Right ventricle myocardium inferior (tissue), 1 donor: ENCODE measurements at places on chromosomes 6 and 20. TPM values are rescaled to one million over a fixed set of nuclear protein-coding genes. Genes with fewer than 3 reads are reported as not detected.
A peak's percentile ranks its signal among the peaks of the same experiment; 100 is the strongest.

DNA sequence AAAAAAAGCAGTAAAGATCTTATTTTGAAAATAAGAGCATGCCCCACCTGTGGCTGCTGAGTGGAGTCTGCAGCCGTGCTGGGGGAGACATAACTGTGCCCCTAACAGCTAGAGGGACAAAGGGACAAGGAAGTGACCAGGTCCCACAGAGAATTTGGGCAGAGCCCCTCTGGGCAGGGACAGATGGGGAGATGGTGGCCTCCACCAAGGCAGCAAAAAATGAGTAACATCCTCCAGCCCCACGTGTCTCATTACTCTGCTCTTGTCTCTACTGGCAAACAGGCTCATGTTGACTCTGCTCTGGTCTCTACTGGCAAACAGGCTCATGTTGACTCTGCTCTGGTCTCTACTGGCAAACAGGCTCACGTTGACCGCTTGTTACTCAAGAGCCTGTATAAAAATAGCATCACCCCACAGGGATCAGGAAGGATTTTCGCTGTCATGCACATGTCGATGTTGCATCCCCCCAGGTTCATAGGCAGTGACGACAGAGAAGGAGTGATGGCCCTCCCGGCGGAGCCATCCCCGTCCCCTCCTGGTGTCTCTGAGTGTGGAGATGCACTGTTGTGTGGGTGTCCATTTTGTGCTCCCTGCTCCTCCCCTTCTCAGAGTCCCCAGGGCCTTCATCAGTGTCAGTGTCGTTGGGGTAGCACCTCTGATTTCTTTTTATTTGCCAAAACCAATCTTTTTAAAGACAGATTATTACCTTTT lies 17.3 kb upstream of the PCMTD2 start:
- DNase-seq: peak; percentile 11

DNA sequence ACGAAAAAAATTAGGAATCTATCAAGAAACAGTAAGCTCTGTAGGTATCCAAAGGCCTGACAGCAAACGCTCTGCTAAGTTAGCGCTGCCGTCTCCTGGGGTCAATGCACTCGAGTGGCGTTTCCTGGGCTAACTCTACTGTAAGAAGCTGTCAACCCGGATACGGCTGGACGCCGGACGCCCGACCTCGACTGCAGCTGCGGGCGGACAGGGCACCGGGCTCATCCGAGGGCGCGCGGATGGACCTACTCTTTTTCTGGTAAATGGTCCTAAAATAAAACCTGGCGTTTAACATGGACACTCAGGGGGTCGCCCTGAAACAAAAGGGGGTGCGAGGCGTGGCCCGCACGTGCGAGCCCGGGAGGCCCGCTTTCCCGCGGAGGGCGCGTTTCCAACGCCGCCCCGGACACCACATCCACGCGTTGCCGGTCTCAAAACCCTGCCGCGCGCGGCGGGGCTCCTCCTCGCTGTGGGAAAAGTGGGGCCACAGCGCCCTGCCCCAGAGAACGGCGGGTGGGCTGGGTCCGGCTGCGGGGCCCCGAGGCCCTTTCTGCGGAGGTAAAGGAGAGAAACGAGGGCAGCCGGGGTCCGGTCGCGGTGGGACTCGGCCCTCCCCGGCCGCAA lies 537 bp downstream of the TCP1 start:
- peak; percentile 73 for DNase-seq

RBPJL gene
- not detected for total RNA-seq

DNA sequence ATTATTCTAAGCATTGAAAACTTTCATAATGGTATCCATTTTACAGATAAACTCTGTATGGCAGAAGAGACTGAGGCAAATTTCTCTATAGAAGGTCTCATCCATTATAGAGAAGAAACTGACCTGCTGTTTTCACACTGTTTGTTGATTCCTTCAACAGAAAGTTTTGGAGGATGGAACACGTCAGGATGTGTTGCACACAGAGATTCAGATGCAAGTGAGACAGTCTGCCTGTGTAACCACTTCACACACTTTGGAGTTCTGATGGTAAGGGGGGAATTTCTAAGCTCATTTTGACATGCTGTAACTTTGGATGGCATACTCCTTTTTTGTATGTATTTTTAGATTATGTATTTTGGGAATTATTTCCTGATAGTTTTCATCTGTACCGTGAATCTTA lies 109.3 kb downstream of the ADGRG6 start:
- DNase-seq: no peak

DNA sequence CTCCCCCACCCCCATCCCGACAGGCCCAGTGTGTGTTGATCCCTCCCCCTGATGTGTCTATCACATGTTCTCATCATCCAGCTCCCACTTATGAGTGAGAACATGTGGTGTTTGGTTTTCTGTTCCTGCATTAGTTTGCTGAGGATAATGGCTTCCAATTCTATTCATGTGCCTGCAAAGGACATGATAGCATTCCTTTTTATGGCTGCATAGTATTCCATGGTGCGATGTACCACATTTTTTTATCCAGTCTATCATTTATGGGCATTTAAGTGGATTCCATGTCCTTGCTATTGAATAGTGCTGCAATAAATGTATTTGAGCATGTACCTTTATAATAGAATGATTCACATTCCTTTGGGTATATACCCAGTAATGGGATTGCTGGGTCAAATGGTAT lies 66.6 kb upstream of the NXT1 start:
- no peak for DNase-seq

GRCh38 chr20:19212469-19212815 lies at the start of gene SLC24A3:
SLC24A3 (plus strand) TSS chr20:19212642.
- DNase-seq: peak; percentile 74

DNA sequence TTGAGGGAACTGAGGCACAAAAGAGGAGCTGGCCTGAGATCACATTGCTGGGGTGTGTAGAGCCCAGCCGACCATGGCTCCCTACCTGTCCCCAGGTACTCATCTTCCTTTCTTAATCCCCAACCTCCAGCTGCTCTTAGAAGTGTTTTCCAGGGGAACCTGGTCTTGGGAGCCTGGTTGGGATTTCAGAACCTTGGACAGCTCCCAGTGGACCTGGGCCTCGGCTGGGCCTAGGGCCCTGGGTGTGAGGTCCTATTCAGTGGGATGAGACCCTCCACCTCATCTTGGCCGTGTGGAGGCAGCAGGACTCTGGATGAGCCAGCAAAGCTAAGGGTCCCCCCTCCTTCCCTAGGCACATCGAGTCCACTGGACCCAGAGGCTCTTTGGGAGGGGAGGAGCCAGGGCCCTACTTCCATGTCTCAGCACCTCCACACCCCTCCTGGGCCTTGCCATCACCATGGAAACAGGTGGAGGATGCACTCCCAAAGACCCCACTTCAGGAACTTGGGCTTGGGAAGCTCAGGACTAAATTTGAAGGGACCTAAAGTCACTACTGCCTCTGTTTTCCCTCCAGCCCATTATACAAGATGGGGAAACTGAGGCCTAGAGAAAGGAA lies 38.5 kb downstream of the DLGAP4 start:
- no peak for DNase-seq

CD24 gene
- 0.35 TPM for total RNA-seq

OPRL1 gene
- 0.49 TPM for total RNA-seq

- no peak for DNase-seq
Measured at GRCh38 chr6:167113047-167113754, 9.7 kb upstream of the CCR6 start.

PAK5 gene
- not detected for total RNA-seq

GRCh38 chr6:113584767-113585166 lies 272.4 kb upstream of the MARCKS start:
- no peak for DNase-seq

GRCh38 chr6:149169761-149170511 lies 147.6 kb upstream of the TAB2 start:
- DNase-seq: no peak

DNA sequence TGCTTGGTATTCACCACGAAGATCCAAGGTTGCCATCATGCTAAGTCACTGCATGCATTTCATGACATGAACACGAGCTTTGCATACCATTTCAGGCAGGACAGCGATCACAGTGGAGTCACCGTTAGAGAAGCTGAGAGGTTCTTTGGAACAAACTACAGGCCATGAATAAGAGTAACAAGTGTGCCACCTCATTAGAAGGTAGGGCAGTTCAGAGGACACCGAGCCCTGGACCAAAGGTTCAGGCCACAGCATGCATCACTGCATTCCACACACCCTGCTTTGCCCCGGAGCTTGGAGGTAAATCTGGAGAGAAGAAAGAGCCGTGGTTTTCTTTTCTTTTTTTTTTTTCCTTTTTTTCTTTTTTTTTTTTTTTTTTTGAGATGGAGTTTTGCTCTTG lies 66.9 kb upstream of the CDH4 start:
- DNase-seq: no peak

GRCh38 chr6:155329460-155330132 lies 15.3 kb upstream of the TFB1M start:
- DNase-seq: no peak

- no peak for DNase-seq
Measured at GRCh38 chr6:117288083-117288715, 22.8 kb downstream of the VGLL2 start.

DNA sequence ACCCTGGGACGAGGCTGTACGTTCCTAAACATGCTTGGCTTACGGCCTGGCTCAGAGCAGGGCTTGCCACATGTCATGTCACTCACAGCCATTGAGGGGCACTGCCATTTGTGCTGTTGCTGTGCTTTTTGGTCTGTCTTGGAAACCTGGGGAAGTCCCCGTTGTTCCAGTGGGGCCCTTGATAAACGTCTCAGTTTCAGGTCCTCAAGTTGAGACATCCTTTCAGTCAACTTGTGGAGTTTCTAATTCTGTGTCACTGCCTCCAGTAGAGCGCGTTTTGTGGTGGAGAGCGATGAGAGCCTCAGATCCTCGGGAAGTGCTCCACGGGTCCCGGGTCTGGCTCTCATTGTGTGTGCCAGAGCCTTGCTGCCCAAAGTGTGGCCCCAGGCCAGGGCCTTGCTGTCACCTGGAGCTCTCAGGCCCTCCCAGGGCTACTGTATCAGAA lies 43.0 kb upstream of the CCR6 start:
- no peak for DNase-seq

GRCh38 chr6:97658090-97658489 lies 375.1 kb upstream of the MMS22L start:
- no peak for DNase-seq

DYNLT2 gene
- total RNA-seq: 0.41 TPM

OR2B6 gene
- total RNA-seq: not detected

- no peak for DNase-seq
Measured at GRCh38 chr6:92380803-92381601, 1038.4 kb downstream of the EPHA7 start.

DNA sequence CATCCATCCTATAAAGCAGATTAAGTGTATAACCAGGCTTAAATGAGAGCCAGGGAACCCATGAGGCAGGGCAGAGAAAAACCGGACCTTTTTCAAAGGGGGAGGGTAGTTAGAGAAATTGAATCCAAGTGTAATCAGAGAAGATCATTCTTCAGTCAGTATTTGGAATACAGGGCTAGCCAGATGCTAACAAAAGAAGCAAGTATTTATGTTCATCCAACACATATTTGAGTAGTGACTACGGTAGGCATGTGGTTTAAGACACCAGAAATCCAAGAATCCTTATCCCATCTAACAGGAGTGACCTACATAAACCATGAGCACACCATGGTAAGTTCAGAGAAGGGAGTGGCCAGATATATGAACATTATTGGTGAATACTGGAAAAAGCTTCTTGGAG lies 46.8 kb upstream of the FAM83C start:
- DNase-seq: no peak

GRCh38 chr20:53097371-53097770 lies 125.2 kb downstream of the TSHZ2 start:
- no peak for DNase-seq

GRCh38 chr6:108638993-108639392 lies 78.3 kb downstream of the FOXO3 start:
- no peak for DNase-seq

KCNQ5 gene
- total RNA-seq: not detected

PRND gene
- not detected for total RNA-seq

GRCh38 chr20:62288535-62289105 lies 14.2 kb upstream of the ADRM1 start:
- DNase-seq: no peak

DNA sequence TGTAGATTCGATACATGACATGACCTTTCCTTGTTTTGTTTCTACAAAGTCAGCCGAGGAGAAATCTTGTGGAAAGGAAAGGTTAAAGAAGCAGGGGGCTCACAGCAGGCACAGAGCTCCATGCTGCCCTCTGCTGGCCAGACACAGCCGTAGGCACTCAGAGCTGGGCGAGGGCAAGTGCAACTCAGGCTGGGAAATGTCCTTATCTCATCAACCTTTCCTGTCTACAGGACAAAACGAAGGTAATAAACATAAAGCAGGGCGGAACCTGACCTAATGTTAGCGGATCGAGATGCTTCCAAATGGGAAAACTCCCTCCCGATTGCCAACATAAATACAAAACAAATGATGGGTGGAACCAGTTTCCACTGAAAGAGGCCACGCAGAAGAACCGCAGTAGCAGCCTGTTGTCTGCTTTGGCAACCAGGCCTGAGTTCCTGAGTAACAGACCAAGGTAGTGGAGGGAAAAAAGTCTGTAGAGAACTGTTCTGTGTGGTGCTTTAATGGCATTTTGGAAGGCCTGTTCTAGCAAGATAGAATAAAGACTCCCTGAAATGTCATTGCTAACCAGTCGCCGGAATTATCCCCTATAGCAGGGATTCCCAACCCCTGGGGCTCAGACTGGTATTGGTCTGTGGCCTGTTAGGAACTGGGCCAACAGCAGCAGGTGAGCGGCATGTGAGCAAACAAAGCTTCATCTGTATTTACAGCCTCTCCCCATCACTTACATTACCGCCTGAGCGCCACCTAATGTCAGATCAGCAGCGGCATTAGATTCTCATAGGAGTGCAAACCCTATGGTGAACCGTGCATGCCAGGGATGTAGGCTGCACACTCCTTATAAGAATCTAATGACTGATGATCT lies 85.2 kb downstream of the MBOAT1 start:
- DNase-seq: peak; percentile 84

GRCh38 chr6:21050935-21051334 lies 516.7 kb downstream of the CDKAL1 start:
- no peak for DNase-seq

DNA sequence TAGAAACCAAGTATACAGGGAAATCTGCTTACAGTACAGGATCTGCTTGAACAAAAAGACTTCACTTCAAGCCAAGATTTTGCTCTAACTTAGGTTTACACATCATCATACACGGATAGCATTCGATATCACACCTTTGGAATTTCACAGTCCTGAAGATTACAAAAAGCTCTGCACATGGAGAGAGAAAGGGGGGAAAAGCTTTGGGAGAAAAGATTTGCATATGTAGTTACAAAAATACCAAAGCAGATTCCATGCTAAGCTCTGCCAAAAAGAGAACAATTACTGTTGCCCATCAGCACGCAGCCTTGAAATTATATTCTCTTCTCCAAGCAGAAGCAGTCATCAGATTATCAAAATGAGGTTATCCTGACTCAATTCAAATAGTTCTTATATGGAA lies 62.0 kb downstream of the HIVEP2 start:
- no peak for DNase-seq

GSTA2 gene
- total RNA-seq: not detected

DNA sequence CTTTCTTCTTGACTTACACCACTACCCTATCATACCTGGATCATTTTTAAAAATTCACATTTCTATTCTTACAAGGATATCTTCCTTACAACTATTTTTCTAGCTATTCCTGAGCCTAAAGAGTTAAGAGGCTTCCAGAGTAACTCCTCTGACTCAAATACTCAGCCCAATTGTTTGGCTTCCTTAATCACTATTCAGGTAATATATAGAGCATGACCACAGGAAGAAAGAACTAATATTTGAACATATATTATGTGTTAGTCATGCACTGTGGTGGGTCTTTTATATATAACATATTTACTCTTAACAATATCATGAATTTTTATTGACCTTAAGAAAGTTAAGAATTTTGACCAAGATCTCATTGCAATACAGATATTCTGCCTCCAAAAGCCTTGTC lies 42.0 kb upstream of the ID4 start:
- no peak for DNase-seq

COL21A1 gene
- total RNA-seq: 20.0 TPM
